ENCODE measurements at places on chromosomes 5 and 9.

GRCh38 chr5:102498271-102499034, at the start of gene SLCO6A1:
Gene SLCO6A1, minus strand, starts transcription at chr5:102499001. Its CDS starts 157 bp downstream, at chr5:102498844.
- no peak for DNase-seq

DNA sequence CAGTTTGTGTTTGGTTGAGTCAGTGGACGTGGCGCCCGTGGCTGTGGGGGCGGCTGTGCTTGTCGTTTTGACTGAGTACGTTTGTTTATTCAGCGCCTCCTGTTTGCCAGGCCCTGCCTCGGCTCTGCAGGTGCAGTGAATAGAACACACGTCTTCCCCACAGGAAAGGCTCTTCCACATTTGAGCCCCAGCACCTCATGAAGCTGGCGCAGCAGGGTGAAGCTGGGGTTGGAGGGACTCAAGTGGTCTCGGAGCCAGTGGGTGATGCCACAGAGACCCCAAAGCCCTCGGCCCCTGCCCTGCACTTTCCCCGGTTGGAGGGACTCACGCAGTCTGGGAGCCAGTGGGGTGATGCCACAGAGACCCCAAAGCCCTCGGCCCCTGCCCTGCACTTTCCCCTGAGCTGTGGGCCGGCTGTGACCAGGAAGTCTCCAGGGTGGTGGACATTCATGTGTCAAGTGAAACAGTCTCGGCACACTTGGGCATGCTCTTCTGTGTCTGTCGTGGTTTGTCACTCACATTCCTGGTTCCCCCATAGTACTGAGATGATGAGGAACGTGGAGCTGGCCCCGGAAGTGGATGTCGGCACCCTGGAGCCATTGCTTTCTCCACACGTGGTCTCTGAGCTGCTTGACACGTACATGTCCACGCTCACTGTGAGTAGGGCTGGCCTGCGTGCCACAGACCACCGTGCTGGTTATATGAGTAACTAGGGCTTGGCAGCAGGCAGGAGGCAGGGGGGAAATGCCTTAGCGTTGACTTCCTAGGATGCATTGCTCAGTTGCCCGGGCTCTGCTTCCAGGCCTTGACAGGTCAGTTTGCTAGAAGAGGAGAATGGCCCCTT, 13.6 kb downstream of the EXOC3 start:
- DNase-seq = no peak

DNA sequence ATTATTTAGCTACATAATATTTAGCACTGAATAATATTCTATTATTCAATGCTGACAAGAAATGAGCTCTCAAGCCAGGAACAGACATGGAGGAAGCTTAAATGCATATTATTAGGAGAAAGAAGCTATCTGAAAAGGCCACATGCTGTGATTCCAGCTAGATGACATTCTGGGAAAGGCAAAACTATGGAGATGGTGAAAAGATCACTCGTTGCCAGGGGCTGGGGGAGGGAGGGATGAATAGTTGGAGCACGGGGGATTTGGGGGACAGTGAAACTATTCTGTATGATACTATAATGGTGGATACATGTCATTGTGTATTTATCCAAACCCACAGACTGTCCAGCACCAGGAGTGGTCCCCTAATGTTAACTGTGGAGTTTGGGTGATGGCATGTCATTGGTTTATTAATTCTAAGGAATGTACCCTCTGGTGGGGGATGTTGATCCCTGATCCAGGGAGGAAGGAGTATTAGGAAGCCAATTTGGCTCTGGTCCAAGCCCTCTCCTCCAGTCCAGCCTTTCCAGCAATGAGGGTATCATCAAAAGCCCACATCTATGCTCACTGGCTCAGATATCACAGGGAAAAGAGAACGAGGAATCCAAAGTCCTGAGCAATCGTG, 162.5 kb downstream of the COL23A1 start:
- DNase-seq = no peak

DNA sequence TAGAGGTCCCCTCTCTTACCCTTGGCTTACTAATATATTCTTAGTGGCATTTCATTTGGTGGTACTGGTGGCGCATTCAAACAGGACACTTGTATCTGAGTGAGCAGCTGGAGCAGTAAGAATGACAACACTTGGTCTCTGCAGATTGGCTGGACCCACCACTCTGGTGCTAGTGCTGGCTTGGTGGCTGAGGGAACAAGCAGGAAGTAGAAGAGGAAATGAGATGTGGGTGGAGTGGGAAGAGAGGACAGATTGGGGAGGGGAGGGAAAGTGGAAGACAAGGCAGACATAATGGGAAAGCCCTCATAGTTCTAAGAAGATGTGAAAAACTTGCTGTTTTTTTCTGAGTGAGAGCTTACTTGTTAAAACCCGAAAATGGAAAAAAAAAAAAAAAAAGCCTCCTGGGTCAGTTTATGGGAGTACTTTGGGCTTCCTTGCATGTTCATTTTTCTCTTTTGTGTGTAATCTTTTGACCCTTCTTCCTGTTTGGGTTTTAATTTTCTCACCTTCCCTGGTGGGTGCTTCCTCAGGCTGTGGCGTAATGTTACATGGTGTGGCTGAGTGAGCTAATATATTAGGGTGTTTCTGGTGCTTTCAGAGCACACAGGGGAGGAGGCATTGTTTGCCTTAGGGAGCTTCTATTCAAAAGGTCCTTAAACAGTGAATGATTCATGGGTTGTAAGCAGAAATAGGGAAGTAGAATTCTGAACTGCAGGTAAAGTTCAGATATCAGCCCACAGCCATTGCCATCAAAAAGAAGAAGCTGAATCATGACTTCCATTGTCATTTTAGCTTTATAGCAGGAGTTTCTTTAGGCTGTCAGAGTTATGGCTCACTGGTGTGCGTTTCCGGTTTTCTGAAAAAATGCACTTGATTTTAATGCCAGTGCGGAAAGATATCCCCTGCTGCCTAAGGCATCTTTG, 52.3 kb downstream of the TLE4 start:
- DNase-seq = no peak

DNA sequence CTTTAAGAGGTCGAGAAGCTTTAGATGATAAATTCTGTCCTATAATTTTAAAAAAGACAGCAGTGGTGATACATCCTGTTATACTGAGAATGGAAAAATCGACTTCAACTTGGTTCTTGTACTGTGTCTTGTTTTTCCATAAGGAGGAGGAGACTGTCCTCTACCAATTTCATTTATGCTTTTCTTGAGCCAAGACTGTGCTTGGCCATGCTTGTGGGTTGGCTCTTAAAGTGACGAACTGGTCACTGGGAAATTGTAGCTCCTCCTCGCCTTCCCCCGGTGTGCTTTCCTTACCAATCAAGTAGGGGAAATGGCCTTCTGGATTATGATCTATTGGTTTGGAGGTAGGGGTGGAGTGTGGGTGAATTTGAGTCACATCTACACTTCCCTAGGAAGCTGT, 67.1 kb upstream of the HSPB3 start:
- DNase-seq = no peak

- peak; percentile 54 for DNase-seq
Measured at GRCh38 chr5:36152324-36153297, 700 bp downstream of the SKP2 start.

DNA sequence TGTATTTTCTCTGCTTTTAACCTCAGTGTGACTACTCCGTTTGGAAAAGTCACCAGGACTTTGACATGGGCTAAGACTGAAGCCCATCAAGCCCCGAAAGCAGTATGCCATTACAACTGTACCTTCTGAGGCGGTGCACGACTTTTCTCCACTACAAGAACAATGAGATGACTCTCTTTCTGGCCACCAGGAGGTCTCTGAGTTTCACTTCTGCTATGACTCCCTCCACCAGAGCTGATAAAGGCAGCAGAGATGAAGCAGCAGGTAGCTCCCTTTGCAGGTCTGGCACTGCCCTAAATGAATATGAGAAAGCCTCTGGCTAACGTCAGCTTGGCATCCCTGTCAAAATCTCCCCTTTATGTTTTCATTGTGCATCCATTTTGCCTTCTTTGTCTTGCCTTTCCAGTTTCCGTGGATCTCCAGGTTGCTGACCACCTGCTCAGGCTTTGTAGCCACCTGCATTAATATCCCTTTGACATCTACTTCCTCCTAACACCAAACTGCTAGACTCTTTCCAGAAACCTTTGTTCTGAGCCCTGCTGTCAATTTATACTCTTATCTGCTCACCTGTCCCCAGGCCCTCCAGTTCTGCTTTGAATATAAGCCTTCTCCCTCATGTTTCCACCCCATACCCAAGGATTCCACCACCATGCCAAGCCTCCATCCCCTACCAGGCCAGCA, 221.7 kb downstream of the ZNF608 start:
- DNase-seq = no peak

DNA sequence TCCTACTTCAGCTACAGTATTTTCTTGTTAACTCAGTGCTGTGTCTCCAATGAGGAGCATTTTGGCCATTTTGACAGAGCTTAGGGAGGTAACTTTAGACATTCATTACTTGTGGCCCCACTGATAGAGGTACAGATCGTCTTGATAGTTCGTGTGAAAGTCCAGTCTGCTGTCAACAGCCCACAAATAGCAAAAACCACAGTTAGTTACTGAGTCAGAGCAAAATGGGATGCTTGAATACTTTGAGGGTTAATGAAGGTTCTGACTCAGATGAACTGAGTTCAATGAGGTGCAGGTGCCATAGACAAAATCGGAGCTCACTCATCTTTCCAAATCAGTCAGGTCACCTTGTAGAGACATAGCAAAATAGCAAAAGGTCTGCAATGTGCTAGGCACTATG, 163.1 kb upstream of the TLE4 start:
- peak; percentile 76 for DNase-seq

- no peak for DNase-seq
Measured at GRCh38 chr5:90279091-90279490, 130.5 kb downstream of the CETN3 start.

GRCh38 chr5:173775261-173776197, 112.6 kb upstream of the CPEB4 start:
- DNase-seq = no peak

DNA sequence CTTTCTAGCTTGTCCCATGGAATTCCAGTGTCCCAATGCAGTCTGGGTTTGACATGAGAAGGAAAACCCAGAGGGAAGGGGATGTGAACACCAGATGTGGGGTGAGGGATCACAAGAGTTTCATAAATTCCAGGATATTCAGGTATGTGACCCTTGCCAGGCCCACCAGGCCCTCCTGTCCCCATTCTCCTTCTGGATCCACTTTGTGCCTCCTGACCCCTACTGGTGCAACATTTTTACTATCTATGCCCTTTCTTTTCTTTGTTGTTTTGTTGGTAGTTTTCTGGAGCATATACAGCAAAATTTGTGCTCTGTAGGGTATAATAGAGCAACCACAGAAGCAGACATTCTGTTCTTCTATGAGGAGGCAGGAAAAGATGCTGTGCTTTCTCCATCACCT, 597.0 kb upstream of the GRAMD2B start:
- no peak for DNase-seq

- no peak for DNase-seq
Measured at GRCh38 chr9:121088576-121088975, 13.8 kb downstream of the CNTRL start.

DNA sequence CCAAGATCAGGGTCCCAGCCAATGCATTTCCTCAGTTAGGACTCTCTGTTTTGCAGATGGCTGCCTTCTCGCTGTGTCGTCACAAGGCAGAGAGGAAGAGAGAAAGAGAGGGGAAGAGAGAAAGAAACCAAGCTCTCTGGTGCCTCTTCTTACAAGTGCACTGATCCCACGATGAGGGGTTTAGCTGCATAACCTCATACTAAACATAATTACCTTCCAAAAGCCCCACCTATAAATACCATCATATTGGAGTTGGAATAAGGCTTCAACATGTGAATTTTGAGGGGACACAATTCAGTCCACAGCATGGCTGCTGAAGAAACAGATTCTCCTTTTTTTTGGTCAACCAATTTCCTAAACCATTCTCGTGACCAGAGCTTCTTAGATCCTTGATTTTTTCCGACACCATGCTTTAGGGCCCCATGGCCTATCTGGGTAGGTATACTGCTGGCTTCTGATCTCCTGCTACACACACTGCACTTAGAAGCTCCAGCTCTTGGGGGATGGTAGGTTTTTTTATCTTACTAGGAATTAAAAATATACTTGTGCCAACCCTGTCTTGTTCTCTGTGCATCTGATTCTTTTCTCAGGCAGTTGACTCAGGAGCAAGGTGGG, 5.1 kb downstream of the CAMK4 start:
- DNase-seq = no peak

GRCh38 chr9:81146241-81146640, 543.1 kb downstream of the TLE1 start:
- DNase-seq = no peak

DNA sequence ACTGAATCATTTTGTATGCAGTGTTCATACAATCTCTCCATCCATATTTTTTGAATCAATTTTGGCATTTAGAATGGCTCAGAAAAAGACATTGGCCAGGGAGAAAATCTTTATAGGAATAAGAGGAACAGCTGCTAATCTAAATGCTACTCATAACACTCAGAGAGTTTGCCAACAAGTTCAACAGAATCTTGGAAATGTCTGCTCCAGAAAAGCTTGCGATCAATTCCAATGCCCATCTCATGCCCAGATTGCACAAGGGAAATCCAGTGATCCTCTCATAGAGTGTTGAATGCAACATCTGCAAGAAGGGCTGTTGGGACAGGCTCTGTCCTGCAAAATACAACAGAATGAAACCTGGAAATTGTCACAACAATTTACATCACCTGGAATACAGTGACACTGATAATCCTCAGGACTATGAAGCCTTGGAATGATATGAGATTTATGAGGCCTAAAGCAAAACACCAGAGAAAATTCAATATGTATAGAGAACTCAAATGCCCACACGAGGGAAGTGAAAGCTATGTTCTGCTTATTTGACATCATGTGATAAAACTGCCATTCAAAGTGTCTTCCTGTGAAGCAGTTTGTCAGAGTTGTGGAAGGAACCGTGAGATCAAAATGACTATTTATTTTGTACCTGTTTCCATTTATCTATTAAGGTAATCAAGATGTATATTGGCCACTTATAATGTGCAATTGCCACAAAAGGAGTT, 190.1 kb downstream of the PARP8 start:
- DNase-seq = no peak

GRCh38 chr5:82422751-82423181, 144.6 kb upstream of the RPS23 start:
- peak; percentile 44 for DNase-seq

- no peak for DNase-seq
Measured at GRCh38 chr5:134813407-134813806, 32.4 kb upstream of the C5orf24 start.

GRCh38 chr9:133979273-133979920, 12.7 kb downstream of the VAV2 start:
- DNase-seq = peak; percentile 60

DNA sequence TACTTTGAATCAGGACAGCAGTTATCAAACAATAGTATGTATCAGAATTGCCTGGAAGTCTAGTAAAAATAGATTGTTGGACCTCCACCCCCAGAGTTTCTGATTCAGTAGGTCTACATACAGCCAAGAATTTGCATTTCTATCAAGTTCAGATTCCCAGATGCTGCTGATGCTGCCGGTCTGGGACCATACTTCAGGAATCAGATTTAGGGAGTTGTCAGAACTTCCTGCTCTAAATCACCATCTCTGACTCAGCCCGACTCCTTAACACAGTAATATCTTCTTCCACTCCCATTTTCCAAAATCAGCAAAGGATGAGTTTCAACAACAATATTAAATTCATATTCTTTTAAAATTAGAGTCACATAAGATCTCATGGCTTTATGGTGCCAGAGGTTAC, 227.2 kb upstream of the TMEM161B start:
- DNase-seq = no peak

GRCh38 chr9:83986195-83986594, 5.6 kb downstream of the RMI1 start:
- DNase-seq = no peak

GRCh38 chr5:177231479-177232250, 71.9 kb downstream of the RAB24 start:
- DNase-seq = no peak
